H9 (cell line): ENCODE measurements at places on chromosomes 5 and 9.

GRCh38 chr9:134891053-134891452, 10.4 kb downstream of the FCN2 start:
- DNase-seq: no peak

DNA sequence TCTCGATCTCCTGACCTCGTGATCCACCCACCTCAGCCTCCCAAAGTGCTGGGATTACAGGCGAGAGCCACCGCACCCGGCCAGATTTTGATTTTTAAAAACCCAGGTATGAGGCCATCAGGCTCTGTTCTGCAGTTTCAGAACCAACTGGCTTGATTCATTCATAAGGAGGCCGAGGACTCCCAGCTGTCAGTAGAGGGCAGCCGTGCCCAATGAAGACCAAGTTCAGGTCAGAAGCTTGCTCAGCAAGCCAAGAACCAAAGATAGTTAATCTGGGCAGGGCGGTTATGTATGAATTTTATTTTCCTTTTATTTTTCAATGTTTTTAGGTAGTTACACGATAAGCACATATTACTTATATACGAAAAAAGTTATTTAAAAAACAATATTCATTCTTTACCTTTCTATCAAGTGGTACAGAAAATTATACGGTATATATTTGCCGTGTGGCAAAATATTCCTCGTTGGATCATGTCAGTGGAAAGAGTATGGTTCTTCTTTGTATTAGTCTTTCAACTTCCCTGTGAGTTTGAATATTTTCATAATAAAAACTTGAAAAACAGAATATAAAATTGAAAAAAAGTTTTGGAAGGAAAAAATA, 18.0 kb downstream of the MGAT1 start:
- DNase-seq: peak; percentile 80

DNA sequence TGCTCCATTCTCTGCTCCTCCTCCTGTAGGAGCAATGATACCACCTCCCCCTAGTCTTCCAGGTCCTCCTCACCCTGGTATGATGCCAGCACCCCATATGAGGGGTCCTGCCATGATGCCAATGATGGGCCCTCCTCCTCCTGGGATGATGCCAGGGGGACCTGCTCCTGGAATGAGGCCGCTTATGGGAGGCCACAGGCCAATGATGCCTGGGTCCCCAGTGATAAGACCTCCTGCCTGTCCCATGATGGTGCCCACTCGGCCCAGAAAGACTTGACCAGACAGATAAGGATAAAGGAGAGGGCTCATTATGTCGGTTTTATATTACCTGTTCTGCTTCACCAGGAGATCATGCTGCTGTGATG, 26.2 kb upstream of the IQGAP2 start:
- no peak for DNase-seq

GRCh38 chr9:6566409-6567139, 79.0 kb downstream of the GLDC start:
- no peak for DNase-seq
